ENCODE measurements at places on chromosomes 5 and 9.

DNA sequence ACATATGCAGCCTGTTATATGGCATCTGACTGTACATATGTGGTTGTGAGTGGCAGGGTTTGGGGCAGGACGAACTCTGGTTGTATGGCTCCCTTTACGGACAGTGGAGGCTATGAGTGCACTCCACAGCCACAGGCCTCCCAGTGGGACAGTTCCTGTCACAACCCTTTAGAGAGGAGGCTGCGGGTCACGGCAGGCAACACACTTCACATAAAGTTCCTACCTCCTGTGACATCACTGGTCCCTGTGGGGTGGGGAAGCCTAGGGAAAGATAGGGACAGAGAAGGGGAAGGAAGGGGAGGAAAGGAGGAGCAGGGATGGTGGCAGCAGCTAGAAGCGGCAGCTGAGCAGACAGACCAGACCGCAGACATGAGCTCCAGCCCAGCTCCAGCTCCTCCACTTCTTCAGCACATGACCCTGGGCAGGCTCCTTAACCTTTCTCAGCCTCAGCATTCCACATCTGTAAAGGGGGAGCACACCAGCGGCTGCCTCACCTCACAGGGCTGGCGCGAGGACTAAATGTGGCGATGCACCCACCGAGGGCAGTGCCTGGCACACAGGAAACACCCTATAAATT is 27.4 kb upstream of the CORO2A start:
- no peak for DNase-seq

DNA sequence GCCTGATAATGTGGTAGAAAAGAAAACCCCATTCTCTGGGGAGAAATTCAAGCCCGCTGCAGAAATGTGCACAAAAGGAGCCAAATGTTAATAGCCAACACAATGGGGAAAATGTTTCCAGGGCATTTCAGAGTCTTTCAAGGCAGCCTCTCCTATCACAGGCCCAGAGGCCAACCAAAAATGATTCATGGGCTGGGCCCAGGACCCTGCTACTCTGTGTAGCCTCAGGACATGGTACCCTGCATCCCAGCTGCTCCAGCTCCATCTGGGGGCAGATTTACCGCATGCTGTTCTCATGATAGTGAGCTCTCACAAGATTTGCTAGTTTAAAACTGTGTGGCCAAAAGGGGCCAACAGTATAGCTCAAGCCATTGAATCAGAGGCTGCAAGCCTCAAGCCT is 41.1 kb downstream of the RAPGEF6 start:
- no peak for DNase-seq

- DNase-seq, result no peak
Measured at GRCh38 chr9:137026384-137026783, 1.7 kb downstream of the ABCA2 start.

GRCh38 chr9:96009690-96010472 is 134.4 kb downstream of the ERCC6L2 start:
- peak; percentile 49 for DNase-seq

GRCh38 chr9:72949244-72949582 is 3.6 kb downstream of the ALDH1A1 start:
- no peak for DNase-seq

All from stimulated activated CD8-positive, alpha-beta memory T cell treated with anti-CD3 and anti-CD28 coated beads, Interleukin-7, amount 100 ng/mL, for 1 hour (primary cell).